ENCODE measurements at places on chromosomes 7 and 10.

DNA sequence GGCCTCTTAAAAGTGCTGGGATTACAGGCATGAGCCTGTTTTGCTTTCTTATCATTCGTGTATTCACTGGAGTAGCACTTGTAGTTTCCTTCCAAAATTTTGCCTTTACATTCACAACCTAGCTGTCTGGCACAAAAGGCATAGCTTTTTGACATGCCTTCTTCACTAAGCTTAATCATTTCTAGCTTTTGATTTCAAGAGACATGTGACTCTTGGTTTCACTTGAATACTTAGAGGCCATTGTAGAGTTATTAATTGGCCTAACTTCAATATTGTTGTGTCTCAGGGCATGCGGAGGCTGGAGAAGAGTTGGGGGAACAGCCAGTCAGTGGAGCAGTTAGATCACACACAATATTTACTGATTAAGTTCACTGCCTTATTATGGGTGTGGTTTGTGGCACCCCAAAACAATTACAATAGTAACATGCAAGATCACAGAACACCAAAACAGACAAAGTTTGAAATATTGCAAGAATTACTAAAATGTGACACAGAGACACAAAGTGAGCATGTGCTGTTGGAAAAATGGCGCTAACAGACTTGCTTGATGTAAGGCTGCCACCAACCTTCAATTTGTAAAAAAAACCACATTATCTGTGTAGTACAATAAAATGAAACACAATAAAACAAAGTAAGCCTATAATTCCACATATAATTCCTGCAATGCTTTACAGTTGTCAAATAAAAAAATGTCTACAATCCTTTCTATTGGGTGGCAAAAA is 43.1 kb downstream of the BRAF start:
- DNase-seq = no peak

GRCh38 chr7:68789597-68789996 is 808.7 kb upstream of the AUTS2 start:
- DNase-seq = no peak

DNA sequence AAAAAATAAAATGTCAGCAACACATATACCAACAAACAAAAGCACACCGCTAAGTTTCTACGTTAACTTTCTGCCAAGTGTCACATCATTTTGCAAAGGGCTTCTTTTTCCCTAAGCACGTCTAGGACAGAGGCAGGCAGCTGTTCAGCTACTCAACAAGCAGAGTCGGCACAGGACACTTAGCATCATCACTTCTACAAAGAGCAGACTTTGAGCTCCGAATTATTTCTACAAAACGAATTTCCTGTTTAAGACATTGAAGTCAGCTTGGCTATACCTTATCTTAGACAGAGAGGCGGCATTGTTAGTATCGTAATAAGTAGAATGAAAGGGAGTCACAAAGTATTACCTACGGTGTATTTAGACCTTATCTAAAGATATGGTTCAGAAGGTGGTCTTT is 110.1 kb downstream of the SVIL start:
- DNase-seq = no peak

GRCh38 chr10:79054203-79055099 is 14.3 kb upstream of the ZMIZ1 start:
- DNase-seq = no peak

DNA sequence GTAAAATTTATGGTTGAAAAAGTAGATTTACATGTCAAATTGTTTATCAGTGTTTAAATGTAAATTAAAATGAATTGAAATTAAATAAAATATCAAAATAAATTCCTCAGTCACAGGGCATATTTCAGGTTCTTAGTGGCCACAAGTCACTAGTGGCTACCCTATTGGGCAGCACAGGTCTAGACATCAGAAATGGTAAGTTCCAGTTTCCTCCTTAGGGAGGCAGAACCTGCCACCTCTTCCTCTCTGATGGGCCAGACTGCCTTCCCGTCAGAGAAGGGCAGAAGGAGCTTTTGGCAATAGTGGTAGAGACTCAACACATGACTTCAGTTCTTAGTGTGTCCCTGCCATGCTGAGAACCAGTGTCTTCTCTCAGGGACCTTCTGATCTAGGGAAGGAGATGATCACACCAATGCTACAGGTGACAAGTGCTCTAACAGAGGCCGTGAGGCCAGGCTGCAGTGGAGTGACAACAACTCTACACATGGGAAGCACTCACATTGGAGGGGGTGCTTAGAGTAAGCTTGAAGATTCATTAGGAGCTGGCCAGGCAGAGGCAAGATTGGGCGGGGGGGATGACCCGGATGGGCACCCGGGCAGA is 14.4 kb upstream of the PCBD1 start:
- no peak for DNase-seq

- DNase-seq = no peak
Observed at GRCh38 chr7:147363101-147363500, 1227.5 kb upstream of the C7orf33 start.

- peak; percentile 30 for DNase-seq
Observed at GRCh38 chr7:92778972-92779371, 57.4 kb downstream of the CDK6 start.
